ENCODE measurements at places on chromosomes 4 and X. TPM values are rescaled to one million over a fixed set of nuclear protein-coding genes. Genes with fewer than 3 reads are reported as not detected.

DNA sequence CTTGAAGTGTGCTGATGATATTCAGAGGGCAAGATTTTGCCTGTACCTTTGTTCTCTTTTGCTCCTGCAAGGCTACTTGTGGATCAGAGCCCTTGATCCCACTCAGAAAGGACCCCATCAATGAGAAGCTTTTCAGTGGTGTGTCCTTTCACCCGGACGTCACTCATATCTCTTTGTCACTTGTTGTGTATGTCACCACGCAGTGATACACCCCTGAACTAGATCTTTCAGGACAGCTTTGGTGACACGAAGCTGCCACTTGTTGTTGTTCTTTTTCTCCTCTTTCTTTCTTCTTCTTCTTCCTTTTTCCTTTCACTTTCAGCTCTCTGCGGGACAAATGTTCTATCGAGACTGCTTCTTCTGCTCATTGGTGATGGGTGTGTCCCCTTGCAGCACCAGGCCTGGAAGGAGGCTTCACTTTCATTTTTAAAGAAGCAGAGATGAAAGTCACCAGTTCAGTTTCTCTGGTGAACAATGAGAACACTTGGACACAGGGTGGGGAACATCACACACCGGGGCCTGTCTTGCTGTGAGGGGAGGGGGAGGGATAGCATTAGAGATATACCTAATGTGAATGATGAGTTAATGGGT, 83.6 kb downstream of the NBDY start:
- H3K27ac ChIP-seq, result peak overlapping the region; percentile 96
- peak; percentile 43 for DNase-seq
- peak overlapping the region; percentile 74 for H3K4me3 ChIP-seq
- H3K27me3 ChIP-seq, result no peaks in the 10 kb centered on the region
- peaks cover 29% of the 10 kb centered on the region for H3K4me1 ChIP-seq

DNA sequence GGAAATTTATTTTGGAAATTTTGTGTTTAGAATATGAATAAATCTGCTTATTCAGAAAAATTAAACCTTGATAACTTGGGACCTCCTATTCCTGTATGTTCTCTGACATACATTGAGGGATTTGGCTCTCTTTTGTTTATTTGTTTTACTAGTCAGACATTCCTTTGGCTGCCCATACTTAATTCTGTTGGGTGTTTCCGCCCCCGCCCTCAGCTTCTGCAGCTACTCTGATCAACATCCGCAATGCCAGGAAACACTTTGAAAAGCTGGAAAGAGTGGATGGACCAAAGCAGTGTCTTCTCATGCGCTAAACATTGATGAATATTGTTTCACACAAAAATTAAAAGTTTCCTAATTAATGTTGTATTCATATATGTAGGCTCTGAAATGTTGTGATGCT, 40.5 kb downstream of the RRAGB start:
- H3K4me3 ChIP-seq, result no peak overlapping the region
- H3K27ac ChIP-seq, result no peak overlapping the region
- peaks cover 14% of the 10 kb centered on the region for H3K36me3 ChIP-seq

DNA sequence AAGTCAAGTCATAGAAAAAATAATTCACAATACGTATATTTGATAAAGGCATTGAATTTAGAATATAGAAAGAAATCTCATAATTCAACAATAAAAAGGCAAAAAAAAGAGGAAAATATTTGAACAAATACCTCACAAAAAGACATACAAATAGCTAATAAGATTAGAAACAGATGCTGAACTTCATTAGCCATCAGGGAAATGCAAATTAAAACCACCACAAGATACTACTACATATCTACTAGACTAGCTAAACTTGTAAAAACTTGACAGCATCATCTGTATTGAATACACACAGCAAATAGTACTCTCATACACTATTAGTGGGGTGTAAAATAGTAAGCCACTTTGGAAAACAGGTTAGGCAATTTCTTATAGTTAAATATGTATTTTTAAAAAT, 128.7 kb upstream of the TLL1 start:
- no peaks in the 10 kb centered on the region for H3K27me3 ChIP-seq
- no peak overlapping the region for H3K27ac ChIP-seq
- no peaks in the 10 kb centered on the region for H3K4me1 ChIP-seq

SHOX gene
- not detected for total RNA-seq

PWWP3B gene
- total RNA-seq, result not detected

GALNTL6 gene
- total RNA-seq, result not detected

DNA sequence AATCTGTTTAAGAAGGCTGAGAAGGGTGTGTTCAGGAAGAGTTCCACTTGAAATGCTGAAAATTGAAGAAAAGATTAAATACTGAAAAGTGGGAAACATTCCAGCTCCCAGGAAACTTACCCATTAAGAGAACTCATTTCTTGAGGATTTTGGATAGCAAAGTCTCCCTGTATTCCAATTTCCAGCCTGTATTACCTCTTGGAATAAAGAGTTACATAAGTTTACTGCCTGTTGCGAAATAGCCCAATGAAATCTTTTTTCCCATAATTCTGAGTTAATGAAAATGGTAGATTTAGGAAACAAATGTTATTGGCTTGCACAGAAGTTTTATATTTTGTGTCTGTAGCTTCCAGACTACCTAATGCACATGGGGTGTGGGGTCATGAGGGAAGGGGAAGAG, 12.0 kb downstream of the NHSL2 start:
- DNase-seq, result no peak
- H3K4me3 ChIP-seq, result no peak overlapping the region
- no peaks in the 10 kb centered on the region for H3K4me1 ChIP-seq
- H3K36me3 ChIP-seq, result no peaks in the 10 kb centered on the region
- H3K27ac ChIP-seq, result no peak overlapping the region

GPR34 gene
- not detected for total RNA-seq

SPANXA1 gene
- total RNA-seq, result not detected

- peaks cover 41% of the 10 kb centered on the region for H3K4me1 ChIP-seq
- no peak for DNase-seq
- H3K4me3 ChIP-seq, result no peak overlapping the region
- H3K27ac ChIP-seq, result no peak overlapping the region
Observed at GRCh38 chrX:2627272-2627867, 63.7 kb upstream of the CD99 start.

DNA sequence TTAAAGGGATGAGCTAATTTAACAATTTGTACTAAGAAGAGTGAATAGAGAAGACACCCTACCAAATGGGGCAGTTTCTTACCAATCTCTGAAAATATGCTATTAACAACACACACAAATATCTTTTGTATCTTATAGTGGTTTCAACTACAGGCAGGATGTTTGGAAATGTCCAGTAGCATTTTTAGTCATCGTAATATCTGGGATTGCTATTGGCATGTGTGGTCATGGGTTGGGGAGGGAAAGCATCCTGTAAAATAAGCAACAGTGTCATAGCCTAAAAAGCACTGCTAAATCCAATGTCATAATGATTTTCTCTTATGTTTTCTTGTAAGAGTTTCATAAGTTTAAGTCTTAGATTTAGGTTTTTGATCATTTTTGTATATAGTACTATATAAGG, 29.3 kb upstream of the ABCG2 start:
- peaks cover 14% of the 10 kb centered on the region for H3K4me1 ChIP-seq
- no peaks in the 10 kb centered on the region for H3K36me3 ChIP-seq
- no peak for DNase-seq
- H3K4me3 ChIP-seq, result no peak overlapping the region

MAGED4 gene
- total RNA-seq, result not detected

PRSS12 gene
- not detected for total RNA-seq

CT45A10 gene
- total RNA-seq, result not detected

DNA sequence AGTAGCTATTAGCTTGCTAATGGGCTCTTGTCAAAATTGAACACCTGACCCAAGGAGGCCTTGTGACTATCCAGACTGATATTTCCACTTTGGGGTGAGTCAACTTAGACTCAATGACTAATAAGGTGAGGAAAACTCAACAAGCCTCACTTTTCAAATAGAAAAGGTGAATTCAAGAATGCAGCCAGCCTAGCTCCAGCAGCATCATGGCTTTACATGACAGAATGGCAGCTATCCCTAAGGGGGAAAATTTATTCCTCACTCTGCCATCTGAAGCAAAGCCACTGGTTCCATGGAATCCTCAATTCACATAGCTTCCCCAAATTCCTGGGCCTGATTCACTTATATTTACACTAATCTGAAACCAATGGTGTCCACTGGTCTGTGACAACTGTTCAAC, 29.1 kb upstream of the RAB9B start:
- no peak overlapping the region for H3K27ac ChIP-seq
- H3K36me3 ChIP-seq, result no peaks in the 10 kb centered on the region
- no peaks in the 10 kb centered on the region for H3K27me3 ChIP-seq

DNA sequence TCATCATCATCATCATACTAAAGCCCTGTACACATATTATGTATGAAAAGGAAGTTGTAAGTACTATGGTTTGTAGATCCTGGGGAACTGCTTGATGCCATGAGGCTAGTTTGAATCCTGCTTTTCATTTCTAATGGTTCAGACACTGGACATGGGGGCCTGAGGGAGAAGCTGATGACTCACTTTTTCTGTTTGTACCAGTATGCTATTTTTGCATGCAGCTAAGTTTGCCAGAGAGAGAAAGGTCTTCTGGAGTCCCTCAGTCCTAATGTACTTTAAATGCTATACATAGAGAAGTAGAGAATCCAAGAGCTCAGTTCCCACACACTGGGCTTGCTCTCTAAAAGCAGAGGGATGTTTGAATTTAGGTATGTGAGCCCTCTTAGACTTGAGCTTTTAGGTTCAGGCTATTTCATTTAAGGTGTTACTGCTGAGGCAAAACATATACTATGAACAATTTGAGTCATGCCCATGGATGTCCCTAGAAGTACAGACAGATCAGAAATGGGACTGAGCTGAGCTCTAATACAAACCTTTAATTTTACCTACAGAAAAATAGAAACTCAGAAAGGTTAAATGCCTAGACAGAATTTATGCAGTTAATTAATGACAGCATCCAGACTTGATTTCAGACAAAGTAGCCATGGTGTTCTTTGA, 17.6 kb upstream of the HS3ST1 start:
- H3K4me1 ChIP-seq, result no peaks in the 10 kb centered on the region
- no peak for DNase-seq
- H3K27me3 ChIP-seq, result peaks cover 5% of the 10 kb centered on the region
- H3K36me3 ChIP-seq, result no peaks in the 10 kb centered on the region
- H3K4me3 ChIP-seq, result no peak overlapping the region

SSX2B gene
- total RNA-seq, result not detected

HMX1 gene
- not detected for total RNA-seq

DNA sequence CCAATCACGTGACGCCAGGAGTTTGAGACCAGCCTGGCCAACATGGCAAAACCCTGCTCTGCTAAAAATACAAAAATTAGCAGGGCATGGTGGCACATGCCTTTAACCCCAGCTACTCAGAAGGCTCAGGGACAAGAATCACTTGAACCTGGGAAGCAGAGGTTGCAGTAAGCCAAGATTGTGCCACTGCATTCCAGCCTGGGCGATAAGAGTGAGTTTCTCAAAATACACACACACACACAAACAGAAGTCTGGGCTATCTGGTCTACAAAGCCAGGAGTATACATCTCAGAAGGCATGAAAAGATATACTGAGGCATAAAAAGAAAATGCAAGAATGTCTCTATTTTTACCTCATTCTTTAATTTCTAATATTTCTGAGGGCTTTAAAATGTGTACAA, 11.3 kb downstream of the YTHDC1 start:
- DNase-seq, result no peak
- H3K27me3 ChIP-seq, result no peaks in the 10 kb centered on the region
- no peak overlapping the region for H3K27ac ChIP-seq
- peaks cover 26% of the 10 kb centered on the region for H3K4me1 ChIP-seq
- H3K36me3 ChIP-seq, result peaks cover 43% of the 10 kb centered on the region

PDE5A gene
- total RNA-seq, result 0.25 TPM

DNA sequence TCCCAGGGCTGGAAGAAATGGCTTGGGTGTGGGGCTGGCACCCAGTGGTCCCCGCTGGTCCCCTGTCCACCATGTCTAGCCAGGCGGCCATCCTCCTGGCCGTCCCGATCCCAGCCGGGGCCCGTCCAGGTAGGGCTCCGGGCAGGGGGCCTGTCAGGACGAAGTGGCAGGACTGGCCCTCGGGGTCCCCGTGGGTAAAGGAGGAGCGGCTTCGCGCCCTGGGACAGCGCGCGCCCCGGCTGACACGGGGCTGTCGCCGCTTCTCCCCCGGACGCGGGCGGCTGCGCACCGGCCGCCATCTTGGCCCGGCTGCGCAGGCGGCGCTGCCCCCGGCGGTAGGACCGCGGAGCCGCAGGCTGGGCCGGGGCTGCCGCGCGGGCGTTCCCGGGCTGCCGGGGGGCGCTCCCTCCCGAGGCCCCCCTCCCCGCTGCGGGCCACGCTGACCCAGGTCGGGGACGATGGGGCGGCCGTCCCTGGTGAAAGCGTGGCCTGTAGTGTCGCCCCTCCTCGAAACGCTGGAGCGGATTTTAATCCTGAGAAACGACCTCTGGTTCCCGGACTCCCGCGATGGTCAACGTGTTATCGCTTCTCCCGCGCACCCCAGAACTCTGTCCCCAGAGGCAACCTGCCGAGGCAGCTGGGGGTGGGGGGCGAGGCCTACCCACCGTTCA, 60.4 kb upstream of the BCOR start:
- no peak for DNase-seq
- peaks cover 19% of the 10 kb centered on the region for H3K4me1 ChIP-seq

NPNT gene
- total RNA-seq, result 0.14 TPM

FRMD7 gene
- total RNA-seq, result not detected

PPP2R3B gene
- 47.6 TPM for total RNA-seq

ETDA gene
- total RNA-seq, result not detected

TMEM154 gene
- 10.3 TPM for total RNA-seq

GRCh38 chr4:158875026-158875425, 106.2 kb downstream of the FNIP2 start:
- no peak overlapping the region for H3K27ac ChIP-seq
- H3K36me3 ChIP-seq, result peaks cover 60% of the 10 kb centered on the region
- no peak overlapping the region for H3K4me3 ChIP-seq
- no peak for DNase-seq

DNA sequence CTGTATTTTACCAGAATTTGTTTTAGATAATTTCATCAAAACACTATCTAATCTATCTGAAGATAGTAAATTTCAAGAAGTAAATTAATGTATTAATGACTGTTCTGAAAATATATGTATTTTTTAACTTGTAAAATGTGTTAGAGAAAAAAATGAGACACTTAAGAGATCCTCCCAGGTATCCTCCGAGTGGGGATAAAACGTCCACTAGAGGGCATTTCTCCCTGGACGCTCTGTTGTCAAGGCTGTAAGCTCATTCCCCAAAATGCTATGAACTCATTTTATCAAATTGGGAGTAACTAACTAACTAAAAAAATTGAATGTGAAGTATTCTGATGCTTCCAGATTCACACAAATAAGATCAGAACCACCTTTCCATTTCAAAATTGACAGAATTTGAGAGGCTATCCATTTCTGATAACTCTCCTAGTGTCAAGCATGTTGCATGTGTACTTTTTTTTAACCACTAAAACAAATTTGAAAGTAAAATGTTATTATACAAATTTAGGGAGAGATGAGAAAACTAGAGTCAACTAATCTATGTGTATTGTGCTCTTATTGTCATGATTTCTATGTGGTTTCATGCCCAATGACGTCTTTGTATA, 337.3 kb upstream of the HS3ST1 start:
- no peak for DNase-seq
- H3K27me3 ChIP-seq, result no peaks in the 10 kb centered on the region
- H3K27ac ChIP-seq, result no peak overlapping the region

Measured in activated T-helper 2 cell treated with anti-CD3 and anti-CD28 coated beads, Interferon-gamma antibody, Interleukin-2, Interleukin-4, amounts not matched to agents 10 μg/mL and 5 μg/mL and 100 μg/mL, durations not matched to agents 14 hours and 24 hours and 36 hours (primary cell).